ENCODE measurements at places on chromosomes 2 and 18.

- no peak for DNase-seq
These were observed 270.9 kb downstream of the CYP26B1 start for GRCh38 chr2:71876542-71877451.

GRCh38 chr2:240995041-240996021 is 3.1 kb upstream of the SNED1 start:
- DNase-seq, result no peak

GRCh38 chr2:236774171-236774570 is 204.5 kb downstream of the ACKR3 start:
- DNase-seq, result no peak

DNA sequence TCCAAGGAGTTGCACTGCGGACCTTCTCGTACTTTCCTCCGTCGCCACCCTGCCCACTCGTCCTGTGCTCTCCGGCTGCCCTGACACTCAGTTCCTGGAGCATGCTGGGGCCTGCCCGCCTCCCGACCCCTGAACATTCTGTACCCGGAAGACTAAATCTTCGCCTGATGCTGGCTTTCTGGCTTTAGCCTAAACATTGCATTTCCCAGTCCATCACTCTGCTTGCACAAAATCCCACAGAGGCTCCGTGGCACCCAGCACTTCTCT is 550 bp upstream of the SFXN5 start:
- no peak for DNase-seq

GRCh38 chr2:120514521-120514920 is 168.6 kb downstream of the INHBB start:
- no peak for DNase-seq

GRCh38 chr2:51633073-51633472 is 601.1 kb upstream of the NRXN1 start:
- no peak for DNase-seq

DNA sequence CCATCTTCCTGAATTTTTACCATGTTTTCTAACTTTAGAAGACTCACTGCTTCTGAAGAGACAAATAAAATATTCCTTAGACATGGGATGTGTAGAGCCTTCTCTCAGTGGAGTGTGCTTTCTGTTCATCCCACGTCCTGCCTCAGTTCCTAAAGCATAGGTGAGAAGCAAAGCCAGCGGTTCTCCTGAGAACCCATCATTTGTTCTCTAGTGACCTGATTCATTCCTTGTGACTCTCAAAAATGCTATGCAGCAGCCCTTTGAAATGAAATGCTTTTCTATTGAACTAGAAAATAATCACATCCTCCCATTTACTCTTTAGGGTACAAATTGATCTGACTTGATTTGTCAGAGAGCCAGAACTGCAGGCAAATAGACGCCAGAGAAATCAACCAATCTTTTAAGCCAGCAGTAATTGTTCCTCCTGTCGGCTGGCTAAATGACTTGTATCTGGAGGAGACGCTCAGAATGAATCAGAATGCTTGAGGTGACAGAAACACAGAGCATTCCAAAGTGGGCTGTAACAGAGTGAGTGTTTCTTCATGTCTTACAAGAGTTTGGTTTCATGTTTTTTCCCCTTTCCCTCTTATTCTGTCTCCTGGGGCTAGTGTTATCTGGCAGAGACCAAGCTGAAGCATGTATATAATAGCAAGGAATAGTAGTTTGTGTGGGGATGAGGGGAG is 81.3 kb upstream of the TMEM178A start:
- no peak for DNase-seq

DNA sequence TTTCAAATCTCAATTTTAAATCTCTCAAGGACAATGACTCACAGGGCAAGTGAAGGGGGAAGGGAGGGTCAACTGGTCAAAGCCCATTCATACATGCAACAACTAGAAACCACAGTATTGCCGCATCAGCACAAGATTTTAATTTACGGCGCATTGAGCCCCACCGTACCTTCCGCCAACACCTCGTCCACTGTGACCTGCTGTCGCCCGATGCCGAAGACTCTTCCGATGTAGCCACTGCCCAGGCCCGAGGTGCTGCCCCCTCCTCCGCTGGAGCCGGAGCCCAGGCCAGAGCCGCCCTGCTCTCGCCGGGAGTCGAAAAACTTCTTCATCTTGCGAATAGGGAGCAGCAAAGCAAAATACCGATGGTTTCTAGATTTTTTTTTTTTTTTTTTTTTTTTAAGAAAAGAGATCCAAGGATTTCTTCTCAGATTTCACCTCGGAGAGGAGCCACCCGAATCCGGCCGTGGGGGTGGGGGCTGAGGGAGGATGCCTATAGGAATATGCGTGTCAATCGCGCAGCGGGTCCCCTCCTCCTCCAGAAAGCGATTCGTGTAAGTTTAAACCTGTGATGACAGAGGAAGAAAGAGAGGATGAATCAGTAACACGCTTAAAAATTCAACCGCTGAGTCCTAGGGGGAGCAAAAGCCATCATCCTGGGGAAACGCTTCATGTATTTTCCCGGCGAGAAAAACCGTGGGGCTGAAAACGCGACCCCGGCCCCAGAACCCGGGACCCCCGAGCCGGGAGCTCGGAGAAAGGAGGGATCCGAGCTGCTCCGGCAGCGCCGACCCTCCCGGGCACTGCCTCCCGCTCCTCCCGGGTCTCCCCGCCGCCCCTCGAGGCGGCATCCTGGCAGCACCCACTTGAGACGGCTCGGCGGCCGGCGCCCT is 584 bp downstream of the AAK1 start:
- peak; percentile 37 for DNase-seq

DNA sequence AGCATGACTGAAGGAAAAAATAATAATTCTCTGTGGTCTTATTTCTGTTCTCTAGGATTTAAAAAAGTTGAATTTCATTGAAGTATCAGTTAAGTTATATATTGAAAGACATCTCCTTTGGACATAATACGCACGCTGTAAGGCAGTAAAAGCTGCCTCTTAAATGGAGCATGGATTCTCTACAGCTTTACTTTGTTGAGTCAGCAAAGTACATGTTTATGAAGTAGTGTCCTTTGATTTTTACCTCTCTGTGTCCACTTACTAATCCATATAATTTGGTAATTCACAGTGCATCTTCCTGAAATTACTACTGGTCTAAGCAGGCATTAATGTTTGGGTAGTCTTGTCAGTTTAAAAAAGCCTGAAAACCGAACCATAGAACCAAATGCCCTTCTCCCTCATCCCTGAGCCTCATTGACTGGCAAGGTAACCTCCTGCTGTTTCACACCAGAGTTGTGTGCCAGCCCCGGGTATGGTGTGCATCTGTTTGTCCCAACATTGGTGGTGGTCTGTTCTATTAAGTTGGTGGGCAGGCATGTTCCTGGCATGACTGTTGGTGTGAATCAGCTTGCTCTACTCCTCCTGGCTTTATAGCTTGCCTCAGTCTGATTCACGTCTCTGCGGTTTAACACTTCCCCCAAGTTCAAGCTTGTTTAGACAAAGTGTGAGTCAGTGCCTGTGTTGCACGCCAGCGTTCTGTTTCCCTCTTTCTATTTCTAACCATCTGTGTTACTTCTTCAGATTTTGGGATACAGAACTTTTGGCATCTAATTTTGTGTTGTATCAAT is 71.0 kb upstream of the ITM2C start:
- no peak for DNase-seq

DNA sequence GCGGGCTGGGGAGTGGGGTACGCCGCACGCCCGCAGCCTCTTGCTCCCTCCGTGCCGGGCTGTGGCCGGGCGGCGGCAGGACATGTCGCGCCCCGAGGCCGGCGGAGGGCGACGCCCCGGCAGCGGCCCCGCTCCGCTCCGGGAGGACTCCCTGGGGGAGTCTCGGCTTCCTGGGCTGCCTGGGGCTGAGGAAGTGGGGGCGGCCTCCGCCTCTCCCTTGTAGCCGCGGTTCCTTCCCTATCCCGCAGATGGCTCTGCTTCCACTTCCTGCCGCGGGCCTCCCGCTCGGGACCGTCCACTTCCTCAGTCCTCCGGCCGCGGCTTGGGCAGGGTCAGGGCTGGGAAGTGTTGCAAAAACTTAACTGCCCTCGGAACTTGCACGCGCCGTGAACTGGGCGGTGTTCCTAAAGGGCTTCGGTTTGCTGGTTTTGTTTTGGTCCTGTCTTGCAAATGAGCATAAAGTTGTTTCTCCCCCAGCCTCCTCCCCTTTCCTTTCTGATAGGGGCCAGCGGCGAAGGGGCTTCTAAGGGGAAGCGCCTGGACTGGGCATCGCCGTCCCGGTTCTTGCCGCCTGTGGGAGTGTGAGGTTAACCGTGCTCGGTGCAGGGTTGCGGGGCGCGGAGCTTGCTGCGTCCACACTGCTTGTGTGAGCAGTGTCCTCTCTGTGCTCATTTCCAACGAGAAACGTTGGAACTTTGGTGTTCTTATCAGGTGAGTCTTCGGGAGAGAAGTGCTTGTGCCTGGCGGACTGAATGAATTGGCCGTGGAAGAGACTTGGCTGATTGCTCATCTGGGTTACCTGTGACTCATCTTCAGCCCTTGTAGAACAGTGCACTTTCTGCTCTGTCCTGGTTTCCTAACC is 600 bp downstream of the RALB start:
- peak; percentile 75 for DNase-seq

GRCh38 chr2:15797231-15797938 is 143.0 kb upstream of the MYCN start:
- DNase-seq, result no peak

- DNase-seq, result no peak
These were observed 207.3 kb downstream of the SH3RF3 start for GRCh38 chr2:109336296-109336695.

GRCh38 chr2:1846046-1847015 is 102.0 kb upstream of the PXDN start:
- DNase-seq, result no peak

GRCh38 chr18:79611040-79611681 is 68.4 kb upstream of the CTDP1 start:
- DNase-seq, result no peak

GRCh38 chr2:200845194-200845593 is 19.3 kb downstream of the CLK1 start:
- no peak for DNase-seq
